Fibroblast of skin of right biceps (primary cell): ENCODE measurements at places on chromosomes 6 and 20.
A peak's percentile ranks its signal among the peaks of the same experiment; 100 is the strongest.

GRCh38 chr20:9353180-9353915 lies 161.0 kb upstream of the LAMP5 start:
- DNase-seq: no peak

DNA sequence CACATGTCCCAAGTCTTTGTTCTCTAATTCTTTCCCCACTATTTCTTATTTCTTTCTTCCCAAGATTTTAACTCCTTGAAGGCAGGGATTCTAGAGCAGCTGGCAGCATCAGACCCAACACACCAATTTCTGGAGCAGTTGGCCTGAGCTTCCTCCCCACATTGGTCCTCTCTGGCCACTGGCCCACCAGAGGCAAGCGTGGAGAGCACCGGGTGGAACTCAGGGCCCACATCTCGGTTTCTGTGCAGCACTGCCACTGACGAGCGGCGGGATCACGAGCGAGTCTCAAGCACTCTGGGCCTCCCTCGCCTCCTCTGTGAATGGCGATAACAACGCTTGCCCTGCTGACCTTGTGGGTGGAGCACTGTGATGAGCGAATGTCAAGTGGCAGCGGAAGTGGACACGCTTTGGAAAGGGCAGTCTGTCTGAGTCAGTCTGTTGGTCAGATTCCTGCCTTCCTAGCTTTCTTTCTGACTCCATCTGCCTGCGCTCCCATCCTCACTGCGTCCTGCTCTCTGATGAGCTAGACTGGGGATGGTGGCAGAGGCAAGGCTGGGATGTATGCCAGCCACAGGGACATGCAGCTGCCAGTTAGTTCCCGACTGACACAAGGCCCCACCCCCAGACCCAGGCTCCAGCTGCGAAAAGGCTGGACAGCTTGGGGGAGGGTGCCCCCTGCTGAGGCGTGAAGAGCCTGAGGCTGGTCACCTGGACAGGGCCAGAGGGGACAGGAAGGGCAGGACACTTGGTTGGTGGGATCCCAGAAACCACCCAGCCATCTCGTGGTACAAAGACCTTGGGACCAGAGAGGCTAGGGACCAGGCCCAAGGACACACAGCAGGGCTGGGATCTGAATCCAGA lies 4.5 kb upstream of the SPDEF start:
- peak; percentile 8 for DNase-seq

GRCh38 chr20:49914310-49915117 lies 815 bp downstream of the SPATA2 start:
- no peak for DNase-seq

- no peak for DNase-seq
Measured at GRCh38 chr6:135063926-135064325, 9.3 kb upstream of the HBS1L start.

GRCh38 chr6:29959467-29959866 lies 17.1 kb downstream of the HLA-A start:
- no peak for DNase-seq

DNA sequence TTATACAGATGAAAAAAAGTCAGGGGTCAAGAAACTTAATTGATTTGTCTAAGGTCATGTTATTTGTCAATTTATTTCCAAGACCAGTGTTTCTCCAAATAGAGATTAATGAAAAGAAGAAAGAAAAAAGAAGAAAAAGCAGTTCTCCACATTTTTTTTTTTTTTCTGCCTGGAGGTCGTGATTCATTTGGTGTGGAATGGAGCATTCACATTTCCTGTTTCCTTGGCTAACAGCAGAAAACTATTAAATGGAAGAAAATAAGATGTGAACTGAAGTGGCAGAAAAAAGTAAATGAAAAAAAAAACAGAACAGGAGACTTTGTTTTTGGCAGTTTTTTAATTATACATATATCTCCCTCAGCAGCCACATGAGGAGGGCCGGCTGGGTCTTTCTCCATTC lies 470.8 kb upstream of the ZNF337 start:
- peak; percentile 66 for DNase-seq

DNA sequence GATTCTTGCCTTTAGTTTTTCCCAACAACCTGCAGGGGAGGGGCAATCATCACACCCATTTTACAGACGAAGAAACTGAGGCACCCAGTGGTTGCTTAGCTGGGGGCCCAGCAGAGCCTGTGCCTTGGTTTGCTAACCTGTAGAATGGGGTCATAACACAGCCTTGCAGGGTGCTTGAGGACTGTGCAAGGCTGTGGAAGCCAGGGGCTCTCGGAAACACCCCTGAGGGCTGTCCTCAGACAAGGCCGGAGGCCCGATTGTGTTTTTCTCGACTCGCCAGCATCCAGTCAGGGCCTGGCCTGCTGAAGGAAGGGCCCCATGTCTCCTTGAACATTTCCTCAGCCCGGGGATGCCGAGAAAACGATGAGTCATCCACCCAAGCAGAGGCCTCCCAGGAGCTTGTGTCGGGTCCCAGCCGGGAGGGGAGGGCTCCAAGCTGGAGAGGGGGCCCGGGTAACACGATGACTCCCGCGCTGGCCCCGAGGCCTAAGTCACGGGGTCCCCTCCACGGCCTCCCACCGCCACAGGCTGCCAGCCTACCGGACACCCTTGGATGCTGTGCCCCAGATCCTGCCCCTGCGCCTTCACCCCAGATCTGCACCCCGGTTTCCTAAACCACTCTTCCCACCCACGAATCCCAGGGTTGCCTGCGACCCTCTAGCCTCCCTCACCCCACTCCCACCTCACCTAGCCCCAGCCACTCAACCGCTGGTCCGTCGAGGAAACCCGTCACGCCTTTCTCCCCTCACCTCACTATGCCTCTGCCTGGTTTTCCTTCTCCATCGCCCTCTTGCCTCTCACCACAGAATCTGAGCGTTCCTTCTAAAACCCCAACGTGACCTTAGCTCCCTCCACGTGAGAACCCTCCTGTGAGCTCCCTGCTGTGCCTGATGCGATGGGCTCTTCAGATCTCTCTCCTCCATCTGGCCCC lies 10.6 kb downstream of the NOL4L start:
- peak; percentile 91 for DNase-seq

GRCh38 chr6:124356811-124357210 lies 553.1 kb downstream of the NKAIN2 start:
- no peak for DNase-seq
